HFFc6 (cell line): ENCODE measurements at places on chromosomes 1 and 21.

GRCh38 chr1:54564312-54565112 lies 16.5 kb downstream of the ACOT11 start:
- peaks cover 13% of the 10 kb centered on the region for H3K4me1 ChIP-seq
- DNase-seq: no peak
- H3K4me3 ChIP-seq: no peak overlapping the region
- no peak overlapping the region for H3K27ac ChIP-seq
- no peaks in the 10 kb centered on the region for H3K36me3 ChIP-seq

- H3K4me3 ChIP-seq: no peak overlapping the region
- no peaks in the 10 kb centered on the region for H3K36me3 ChIP-seq
- DNase-seq: no peak
- peaks cover 3% of the 10 kb centered on the region for H3K27me3 ChIP-seq
- H3K4me1 ChIP-seq: peaks cover 5% of the 10 kb centered on the region; the same call in 1 of the 2 replicates
Measured at GRCh38 chr1:43634721-43635120, 15.2 kb upstream of the KDM4A start.

DNA sequence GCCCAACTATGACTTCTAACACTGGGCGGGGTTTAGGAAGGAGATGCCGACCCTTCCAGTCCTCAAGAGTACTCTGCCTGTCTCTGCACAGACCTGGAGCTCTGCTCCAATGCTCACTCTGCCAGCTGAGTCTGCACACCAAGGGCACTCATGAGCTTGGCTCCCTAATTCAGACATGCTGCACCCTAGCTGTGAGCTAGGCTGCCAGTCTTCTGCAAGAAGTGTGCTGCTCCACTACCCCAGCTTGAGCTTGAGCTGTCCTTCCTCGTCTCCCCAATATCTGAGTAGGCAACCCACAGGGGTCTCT lies 13.2 kb downstream of the TP53BP2 start:
- peak overlapping the region; percentile 83 for H3K4me3 ChIP-seq
- DNase-seq: no peak
- peaks cover 6% of the 10 kb centered on the region for H3K36me3 ChIP-seq
- H3K4me1 ChIP-seq: peaks cover 7% of the 10 kb centered on the region
- H3K27ac ChIP-seq: peak overlapping the region; percentile 97

DNA sequence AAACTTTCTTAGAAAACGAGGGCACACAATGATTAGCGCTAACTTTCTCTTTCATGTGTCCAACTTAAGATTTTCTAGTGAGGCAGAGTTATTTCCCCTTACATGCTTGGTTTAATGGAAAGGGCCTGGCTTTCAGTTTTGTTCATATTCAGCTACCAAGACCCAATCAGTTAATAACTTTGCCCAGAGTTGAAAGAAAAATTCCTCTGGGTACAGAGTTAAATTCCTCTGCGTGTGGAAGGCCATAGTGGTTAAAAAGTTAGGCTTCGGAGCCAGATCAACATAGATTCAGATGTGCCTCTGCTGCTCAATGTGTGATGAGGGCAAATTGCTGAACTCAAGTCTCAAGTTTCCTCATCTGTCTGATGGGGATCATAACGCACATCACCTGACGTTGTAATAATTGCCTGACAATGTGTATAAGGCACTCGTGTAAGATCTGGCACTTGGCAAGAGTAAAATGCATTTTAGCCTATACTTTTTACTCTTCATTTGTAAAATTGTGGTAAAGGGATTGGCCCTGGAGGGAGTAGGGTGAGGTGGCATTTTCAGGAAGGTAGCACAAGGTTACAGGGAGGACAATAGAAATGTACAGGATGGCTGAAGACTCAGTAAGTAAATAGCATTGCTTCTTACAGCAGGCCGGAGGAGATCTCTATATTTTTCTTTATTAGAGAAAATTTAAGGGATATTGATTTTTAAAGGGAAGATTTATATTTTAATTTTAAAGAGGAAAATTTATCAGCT lies 103.4 kb downstream of the ROR1 start:
- no peak for DNase-seq
- H3K4me3 ChIP-seq: no peak overlapping the region
- no peaks in the 10 kb centered on the region for H3K36me3 ChIP-seq
- H3K27me3 ChIP-seq: no peaks in the 10 kb centered on the region

DNA sequence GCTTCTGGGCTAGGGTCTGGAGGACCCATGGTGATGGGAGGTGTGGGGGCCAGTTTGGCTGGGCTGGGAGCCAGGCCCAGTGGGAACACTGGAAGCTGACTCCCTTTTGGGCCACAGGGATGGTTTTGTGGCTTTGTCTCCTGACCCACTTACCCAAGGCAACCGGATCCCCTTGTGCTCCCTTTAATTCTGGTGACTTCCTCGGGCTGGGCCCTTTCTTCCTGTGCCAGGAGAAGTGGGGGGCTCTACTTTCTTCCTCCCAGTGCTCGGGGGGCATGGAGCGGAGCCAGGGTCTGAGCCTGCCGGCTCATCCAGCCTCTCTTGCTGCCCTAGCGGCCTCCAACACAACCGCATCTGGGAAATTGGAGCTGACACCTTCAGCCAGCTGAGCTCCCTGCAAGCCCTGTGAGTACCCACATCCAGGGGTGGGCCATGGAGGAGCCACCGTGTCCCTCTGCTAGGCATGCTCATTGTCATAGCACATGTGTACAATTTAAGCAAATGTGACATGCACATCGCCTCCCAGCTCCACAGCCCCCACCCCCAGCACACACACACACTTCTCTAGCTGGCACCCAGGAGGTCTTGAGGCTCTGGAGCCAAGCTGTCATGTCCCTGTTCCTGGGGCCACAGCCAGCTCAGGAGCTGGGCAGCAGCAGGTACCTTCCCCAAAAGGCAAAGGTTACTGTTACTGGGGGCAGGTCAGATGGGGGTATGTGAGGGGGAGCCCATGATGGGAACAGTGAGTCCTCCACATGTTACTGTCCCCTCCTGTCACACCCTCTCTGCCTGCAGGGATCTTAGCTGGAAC lies 35.0 kb downstream of the UBE2T start:
- H3K27me3 ChIP-seq: peaks cover 63% of the 10 kb centered on the region
- no peak for DNase-seq
- H3K4me3 ChIP-seq: no peak overlapping the region
- no peaks in the 10 kb centered on the region for H3K4me1 ChIP-seq
- no peaks in the 10 kb centered on the region for H3K36me3 ChIP-seq

DNA sequence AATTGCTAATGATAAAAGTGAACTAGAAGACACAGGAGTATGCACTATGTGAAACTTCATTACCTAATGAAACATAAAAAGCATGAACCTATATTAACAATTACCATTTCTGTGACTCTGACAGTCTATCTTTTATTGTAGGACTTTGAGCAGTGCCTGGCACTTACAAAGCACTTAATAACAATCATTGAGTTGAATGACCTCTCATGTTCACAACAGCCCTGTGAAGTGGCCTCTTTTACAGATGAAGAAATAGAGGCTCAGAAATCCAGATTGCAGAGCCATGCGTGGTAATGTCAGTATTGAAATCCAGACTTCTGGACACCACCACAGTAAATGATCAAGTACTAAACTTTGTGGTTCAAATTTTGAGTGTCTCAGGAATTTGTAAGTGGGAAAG lies 326.4 kb downstream of the NTNG1 start:
- H3K4me3 ChIP-seq: no peak overlapping the region
- DNase-seq: no peak
- H3K36me3 ChIP-seq: no peaks in the 10 kb centered on the region
- H3K27ac ChIP-seq: no peak overlapping the region
- no peaks in the 10 kb centered on the region; the same call in 1 of the 2 replicates for H3K27me3 ChIP-seq

GRCh38 chr1:192529811-192530210 lies 45.8 kb upstream of the RGS1 start:
- H3K27me3 ChIP-seq: no peaks in the 10 kb centered on the region; the same call in 1 of the 2 replicates
- peaks cover 42% of the 10 kb centered on the region for H3K4me1 ChIP-seq
- no peaks in the 10 kb centered on the region for H3K36me3 ChIP-seq
- no peak for DNase-seq
- peak overlapping the region; percentile 69 for H3K27ac ChIP-seq
- H3K4me3 ChIP-seq: peak overlapping the region; percentile 68

DNA sequence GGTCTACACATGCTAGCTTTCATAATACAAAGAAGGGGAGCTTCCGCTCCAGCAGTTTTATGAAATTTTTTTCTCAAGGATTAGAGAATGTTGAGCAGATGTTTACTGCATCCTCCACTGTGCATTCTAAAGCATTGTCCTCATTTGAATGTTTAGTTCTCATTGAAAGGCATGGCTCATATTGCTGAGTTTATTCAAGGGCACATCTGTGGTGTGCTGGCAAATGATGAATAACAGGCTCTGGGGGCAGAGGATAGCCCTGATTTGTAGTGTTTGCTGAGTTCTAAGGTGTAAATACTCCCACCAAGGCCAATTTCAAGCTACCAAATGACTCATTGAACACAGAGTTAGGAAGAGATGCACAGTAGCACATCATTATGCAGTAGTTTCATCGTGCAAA lies 303.2 kb upstream of the FAM78B start:
- no peaks in the 10 kb centered on the region for H3K4me1 ChIP-seq
- no peak overlapping the region for H3K27ac ChIP-seq
- DNase-seq: no peak

DNA sequence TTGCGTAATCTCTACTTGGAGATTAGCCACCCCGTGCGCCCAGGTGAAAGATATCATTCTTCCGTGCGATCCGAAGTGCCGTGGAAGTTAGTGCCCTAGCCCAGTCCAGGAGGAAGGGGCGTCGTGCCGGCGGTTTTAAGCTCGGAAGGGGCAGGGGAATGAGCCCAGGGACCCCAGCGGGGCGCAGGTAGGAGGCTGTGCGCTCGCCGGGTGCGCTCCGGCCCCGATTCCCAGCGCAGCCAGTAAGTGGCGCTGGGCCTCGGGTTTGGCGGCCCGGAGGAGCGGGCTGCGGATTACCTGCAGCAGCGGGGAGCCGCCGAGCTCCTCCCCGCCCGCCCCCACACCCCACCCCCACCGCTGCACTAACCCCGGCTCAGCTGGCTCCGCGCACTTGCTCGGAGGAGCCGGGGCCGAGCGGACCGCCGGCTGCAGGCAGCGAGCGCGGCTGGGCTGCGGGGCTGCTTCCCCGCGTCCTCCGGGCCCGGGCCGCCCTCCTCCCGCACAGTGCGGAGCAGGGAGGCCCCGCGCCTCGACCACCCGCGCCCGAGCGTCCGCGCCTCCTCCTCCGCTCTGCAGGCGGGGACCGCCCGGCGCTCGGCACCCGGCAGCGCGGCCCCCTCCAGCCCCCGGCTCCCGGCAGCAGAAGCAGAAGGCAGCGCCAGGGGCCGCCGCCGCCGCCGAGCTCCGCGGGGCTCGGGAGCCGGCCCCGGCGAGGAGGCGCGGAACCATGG lies at the start of gene RYR2:
Gene RYR2, plus strand, starts transcription at position 390 of the 731 bp plus-strand sequence. Its CDS starts 338 bp downstream, at position 728.
- no peak within 1 kb of the TSS for H3K27ac ChIP-seq
- DNase-seq: no peak
- no peaks in the 10 kb centered on the region for H3K4me1 ChIP-seq
- no peaks in the 10 kb centered on the region; the same call in 1 of the 2 replicates for H3K27me3 ChIP-seq
- H3K4me3 ChIP-seq: no peak within 1 kb of the TSS
- peaks cover 7% of the 10 kb centered on the region for H3K36me3 ChIP-seq

- H3K36me3 ChIP-seq: peaks cover 14% of the 10 kb centered on the region
- H3K27me3 ChIP-seq: no peaks in the 10 kb centered on the region
- no peak for DNase-seq
- no peak overlapping the region for H3K4me3 ChIP-seq
Measured at GRCh38 chr1:200442537-200443156, 32.8 kb upstream of the ZNF281 start.

GRCh38 chr1:116900471-116901365 lies 9.0 kb upstream of the PTGFRN start:
- no peak overlapping the region for H3K4me3 ChIP-seq
- no peaks in the 10 kb centered on the region for H3K4me1 ChIP-seq
- H3K27me3 ChIP-seq: peaks cover 11% of the 10 kb centered on the region

- H3K4me1 ChIP-seq: no peaks in the 10 kb centered on the region
- DNase-seq: no peak
- no peaks in the 10 kb centered on the region for H3K27me3 ChIP-seq
- no peak overlapping the region for H3K4me3 ChIP-seq
Measured at GRCh38 chr1:100152271-100152670, 19.3 kb downstream of the TRMT13 start.

GRCh38 chr1:27129225-27129624 lies 25.7 kb downstream of the SLC9A1 start:
- H3K27me3 ChIP-seq: peaks cover 2% of the 10 kb centered on the region
- no peak for DNase-seq
- no peak overlapping the region for H3K27ac ChIP-seq

GRCh38 chr1:92583821-92584760 lies 97.4 kb upstream of the GFI1 start:
- H3K27me3 ChIP-seq: no peaks in the 10 kb centered on the region
- peak overlapping the region; percentile 7 for H3K27ac ChIP-seq
- DNase-seq: peak; percentile 62
- peak overlapping the region; percentile 63 for H3K4me3 ChIP-seq

DNA sequence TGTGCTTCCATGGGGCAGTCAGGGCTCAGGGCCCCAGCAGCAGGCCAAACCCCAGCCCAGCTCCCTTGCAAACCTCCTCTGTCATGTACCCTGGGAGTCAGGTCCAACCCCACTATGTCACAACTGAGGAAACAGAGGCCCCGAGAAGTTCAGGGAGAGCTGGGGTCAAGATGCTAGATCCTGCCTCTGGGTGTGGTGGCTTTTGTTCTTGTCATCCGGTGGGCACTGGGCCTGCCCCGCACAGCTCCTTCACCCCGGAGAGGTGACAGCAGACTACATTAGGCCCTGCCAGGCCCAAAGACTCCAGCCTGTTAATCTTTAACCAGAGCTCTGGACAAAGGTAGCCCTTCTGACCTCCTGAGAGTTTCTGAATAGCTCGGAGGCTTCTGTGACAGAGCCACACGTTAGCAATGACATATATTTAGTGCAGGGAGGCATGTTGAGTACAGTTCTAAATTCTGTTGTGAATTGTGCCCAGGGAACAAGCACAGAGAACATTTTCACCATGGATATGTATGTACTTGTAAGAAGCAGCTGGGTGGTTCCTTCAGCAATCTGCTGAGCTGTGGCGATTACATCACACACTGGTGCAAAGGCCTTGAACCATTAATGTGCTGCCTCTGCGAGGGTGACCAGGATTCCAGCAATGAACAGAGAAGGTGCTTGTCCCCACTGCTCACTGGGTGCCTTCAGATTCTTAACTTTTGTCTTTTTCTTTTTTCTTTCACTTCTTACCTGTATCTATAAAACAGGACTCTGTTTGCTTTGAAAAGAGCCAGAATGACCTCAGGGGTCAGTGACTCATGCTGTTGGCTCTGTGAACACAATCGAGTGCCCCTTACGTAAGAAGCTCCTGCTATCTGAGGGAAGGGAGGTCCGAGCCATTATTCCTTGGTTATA lies 102.8 kb downstream of the RHOU start:
- H3K27me3 ChIP-seq: peaks cover 2% of the 10 kb centered on the region; the same call in 1 of the 2 replicates
- H3K4me1 ChIP-seq: no peaks in the 10 kb centered on the region; the same call in 1 of the 2 replicates
- peak; percentile 25 for DNase-seq
- no peak overlapping the region for H3K27ac ChIP-seq
- H3K36me3 ChIP-seq: no peaks in the 10 kb centered on the region
- no peak overlapping the region for H3K4me3 ChIP-seq

DNA sequence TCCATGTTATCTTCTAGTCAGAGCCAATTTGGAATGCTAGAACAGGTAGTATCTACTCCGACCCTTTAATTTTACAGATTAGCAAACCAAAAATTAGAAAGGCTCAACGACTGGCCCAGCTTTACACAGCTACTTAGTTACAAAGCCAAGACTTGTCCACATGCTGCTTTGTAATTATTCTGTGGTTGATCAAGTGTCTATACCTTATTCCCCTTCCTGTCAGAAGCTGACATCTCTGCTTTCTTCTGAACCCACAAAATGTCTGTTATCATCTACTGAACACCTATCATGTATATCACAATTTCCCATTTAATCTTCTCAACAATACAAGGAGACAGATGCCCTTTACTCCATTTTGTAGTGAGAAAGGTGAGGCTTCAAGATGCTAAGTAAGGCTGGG lies 15.6 kb downstream of the TGFBR3 start:
- H3K4me3 ChIP-seq: no peak overlapping the region
- H3K36me3 ChIP-seq: 0 out of 2 replicates have a peak, but pooled peaks cover 3% of the 10 kb centered on the region
- H3K27me3 ChIP-seq: no peaks in the 10 kb centered on the region; the same call in 1 of the 2 replicates
- H3K27ac ChIP-seq: no peak overlapping the region
- H3K4me1 ChIP-seq: peaks cover 29% of the 10 kb centered on the region
